Thoracic aorta (tissue), 2 donors: ENCODE measurements at places on chromosomes 5 and 9. TPM values are rescaled to one million over a fixed set of nuclear protein-coding genes. Genes with fewer than 3 reads are reported as not detected.

The ASS1 gene
- total RNA-seq = 65.4 TPM

The FOXD4L5 gene
- total RNA-seq = not detected

The C9 gene
- total RNA-seq = not detected

The APC gene
- total RNA-seq = 83.7 TPM

The FGF1 gene
- 56.7 TPM for total RNA-seq
